ENCODE measurements at places on chromosomes 13 and 19.

DNA sequence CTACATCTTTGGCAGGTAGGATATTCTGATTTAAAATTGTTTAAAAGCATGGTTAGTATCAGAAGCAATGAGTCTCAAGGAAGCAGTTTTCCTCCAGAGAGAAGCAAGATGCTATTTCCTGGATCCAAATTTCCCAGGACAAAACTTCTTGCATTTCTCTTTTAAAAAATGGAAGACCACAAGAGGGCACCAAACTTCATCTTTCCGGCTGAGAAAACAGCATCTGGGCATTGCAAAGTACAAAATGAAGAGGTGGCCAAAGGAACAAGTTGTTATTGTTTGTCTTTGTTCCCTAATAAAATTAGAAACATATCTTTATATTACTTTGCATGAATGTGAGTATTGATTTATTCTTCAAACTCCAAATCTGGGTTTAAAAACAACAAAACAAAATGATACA lies 60.0 kb upstream of the LRCH1 start:
- DNase-seq, result peak; percentile 65

GRCh38 chr19:57812226-57812625 lies 2.5 kb downstream of the ZNF552 start:
- DNase-seq, result no peak

GRCh38 chr19:48836089-48837017 lies at the start of gene HSD17B14:
Gene HSD17B14, minus strand, starts transcription at chr19:48836491. Its CDS starts 80 bp downstream, at chr19:48836411.
- no peak for DNase-seq

- no peak for DNase-seq
Observed at GRCh38 chr13:26978081-26978860, 193.3 kb downstream of the USP12 start.

- no peak for DNase-seq
Observed at GRCh38 chr19:39937787-39938186, 3.4 kb upstream of the FCGBP start.

DNA sequence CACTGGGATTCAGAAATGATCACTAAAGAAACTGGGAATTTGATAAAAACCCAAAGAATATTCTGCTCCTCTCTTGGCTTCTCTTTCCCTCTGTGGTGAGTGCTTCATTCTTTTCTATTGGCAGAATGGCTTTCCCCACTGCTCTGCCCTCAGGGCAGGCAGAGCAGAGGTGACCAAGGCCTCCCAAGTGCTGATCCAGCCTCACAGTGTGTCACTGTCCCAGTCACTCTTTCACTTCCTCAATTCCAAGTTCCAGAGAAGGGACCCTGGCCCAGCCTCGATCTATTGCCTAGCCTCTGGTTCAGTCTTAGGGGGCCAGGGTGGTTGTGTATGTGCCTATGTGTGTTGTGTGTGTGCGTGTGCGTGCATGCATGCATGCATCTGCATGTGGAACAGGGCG lies 180.6 kb upstream of the TMTC4 start:
- no peak for DNase-seq

DNA sequence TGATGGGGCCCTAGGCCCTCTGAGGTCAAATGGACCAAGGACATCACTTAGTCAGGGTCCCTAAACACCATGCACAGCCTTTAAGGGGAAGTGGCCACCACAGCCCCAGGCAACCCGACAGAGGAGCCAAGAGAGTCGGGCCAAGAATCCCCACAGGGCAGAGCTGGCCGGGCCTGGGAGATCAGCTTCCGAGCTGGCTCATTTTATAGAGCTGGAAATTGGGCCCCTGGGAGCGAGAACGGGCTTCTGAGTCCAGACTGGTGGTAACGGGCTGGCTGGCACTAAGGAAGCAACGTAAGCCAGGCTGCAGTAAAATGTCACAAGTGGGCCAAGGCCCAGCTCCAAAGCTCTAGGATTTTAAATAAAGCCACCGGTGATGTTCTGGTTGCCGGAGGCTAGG lies 51.1 kb downstream of the HSPH1 start:
- DNase-seq, result no peak

DNA sequence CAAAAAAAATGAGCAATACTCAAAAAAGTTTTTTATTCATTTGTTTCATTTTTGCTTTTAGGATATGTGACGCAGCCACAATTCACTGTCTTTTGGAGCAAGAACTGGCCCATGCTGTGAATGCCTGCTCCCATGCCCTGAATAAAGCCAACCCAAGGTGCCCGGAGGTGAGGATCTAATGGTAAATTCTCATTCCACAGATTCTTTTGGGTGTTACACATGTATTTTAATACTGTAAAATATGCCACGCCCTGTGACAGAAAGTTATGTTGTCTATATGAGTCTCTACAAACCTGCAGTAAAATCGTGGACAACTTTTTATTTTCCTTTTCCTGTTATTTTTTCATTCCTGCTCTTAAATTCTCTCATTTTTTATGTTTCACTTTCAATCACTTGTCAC lies 57.5 kb upstream of the AKAP11 start:
- no peak for DNase-seq

DNA sequence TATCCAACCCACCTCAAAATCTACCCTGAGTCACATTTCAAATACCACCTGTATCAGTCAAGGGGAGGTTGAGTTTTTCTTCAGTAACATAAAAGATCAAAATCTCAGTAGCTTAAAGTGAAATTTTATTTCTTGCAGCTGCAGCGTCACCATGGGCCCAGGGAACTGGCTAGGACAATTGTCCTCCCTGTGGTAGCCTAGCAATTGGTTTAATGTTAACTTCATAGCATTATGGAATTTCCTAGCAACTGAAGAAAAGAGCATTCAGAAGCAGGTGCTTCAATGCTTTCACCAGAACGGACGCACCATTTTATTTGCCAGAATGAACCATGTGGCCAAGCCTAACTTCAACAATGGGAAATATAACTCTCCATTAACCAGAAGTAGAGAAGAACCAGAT lies 359.3 kb upstream of the TSHZ3 start:
- no peak for DNase-seq

- no peak for DNase-seq
Observed at GRCh38 chr13:101869553-101869952, 417.1 kb downstream of the ITGBL1 start.

DNA sequence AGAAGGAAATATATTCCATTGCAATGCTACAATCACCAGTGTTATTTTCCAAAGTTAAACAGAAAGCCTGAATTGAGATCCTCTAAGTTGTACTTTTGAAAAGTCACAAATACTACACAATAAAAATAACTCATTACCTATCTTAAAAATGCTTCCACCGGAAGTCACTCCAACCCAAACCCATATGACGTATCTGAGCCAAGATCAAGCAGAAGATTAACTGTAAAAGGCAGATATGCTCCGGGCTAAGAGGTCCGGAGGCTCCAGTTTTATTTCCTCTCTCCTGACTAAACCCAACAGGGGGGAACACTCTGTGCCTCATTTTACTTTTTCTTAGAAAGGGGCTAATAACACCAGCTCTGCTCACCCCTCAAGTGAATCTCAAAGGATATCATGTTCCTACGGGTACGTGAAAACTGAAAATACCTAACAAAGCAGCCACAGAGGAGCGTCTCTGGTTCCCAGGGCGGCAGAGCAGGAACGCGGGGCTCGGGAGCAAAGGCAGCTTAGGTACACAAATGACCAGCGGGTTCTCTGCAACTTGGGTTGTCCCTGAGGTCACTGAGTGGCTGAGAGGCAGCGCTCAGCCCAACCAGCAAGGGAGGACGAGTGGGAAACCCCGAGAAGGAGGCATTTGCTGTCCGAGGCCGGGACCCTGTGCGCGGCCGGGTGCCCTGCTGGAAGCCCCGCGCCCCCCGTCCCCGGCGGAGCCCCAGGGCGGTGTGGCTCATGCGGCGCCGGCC lies 750 bp downstream of the RAB20 start:
- no peak for DNase-seq

DNA sequence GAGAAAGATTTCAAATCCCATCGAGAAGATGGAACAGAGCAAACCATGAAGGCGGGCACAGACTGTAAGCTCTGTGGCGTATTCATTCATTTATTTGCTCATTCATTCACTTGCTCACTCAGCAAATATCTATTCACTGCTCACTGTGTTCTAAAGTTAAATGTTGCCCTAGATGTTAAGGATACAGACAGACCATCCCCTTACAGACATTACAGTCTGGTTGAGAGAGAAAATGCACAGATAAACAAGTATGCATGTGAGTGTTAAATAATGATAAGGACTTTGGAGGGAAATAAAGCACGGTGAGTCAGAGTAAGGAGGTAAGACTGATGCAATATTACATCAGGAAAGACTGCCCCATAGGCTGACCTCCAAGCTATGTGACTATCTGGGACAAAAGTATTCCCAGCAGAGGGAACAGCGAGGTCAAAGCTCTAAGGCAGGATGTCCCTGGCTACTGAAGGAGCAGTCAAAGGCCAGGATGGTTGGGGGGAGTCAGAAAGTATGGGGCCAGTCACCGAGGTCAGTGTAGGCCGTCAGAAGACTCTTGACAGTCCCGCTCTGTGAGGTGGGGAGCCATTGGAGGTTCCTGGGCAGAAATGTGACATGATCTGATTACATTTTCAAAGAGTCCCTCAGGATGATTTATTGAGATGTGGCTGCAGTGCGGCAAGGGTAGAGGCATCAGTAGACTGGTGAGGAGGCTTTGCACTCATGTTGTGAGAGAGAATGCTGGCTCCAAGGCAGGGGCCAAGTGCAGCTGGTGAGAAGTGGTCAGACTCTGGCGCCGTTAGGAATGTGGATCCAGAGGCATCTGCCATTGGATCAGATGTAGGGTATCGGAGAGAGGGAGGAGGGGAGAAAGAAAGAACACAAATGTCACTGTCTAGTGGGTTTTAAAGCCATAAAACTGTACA lies 37.9 kb downstream of the MBNL2 start:
- DNase-seq, result no peak

GRCh38 chr13:50449465-50449864 lies 394.0 kb downstream of the DLEU7 start:
- DNase-seq, result no peak

DNA sequence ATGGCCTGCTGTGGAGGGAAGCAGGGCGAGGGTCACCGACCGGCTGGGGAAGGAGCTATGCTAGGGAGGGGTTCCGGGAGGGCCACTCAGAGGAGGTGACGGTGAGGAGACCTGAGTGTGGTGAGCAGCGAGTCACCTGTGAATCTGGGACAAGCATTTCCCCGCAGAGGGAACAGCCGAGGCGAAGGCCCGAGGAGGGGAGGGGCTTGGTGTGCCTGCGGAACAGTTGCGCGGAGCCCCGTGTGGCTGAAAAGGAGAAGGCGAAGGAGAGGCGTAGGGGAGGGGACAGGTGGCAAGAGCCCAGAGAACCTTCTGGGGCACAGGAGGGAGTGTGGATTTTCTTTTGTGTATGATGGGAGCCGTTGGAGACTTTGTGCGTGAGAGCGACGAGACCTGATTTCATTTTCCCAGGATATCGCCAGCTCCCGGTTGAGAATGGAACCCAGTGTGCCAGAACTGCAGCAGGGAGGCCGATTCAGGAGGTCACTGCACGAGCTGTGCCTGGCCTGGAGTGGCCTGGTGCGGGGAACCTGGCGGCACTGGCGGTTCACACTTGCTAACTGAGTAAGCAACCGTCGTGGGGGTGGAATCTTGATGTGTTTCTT lies 117.7 kb upstream of the ZNF507 start:
- DNase-seq, result no peak

GRCh38 chr19:39428283-39429112 lies 7.3 kb downstream of the RPS16 start:
- DNase-seq, result no peak

DNA sequence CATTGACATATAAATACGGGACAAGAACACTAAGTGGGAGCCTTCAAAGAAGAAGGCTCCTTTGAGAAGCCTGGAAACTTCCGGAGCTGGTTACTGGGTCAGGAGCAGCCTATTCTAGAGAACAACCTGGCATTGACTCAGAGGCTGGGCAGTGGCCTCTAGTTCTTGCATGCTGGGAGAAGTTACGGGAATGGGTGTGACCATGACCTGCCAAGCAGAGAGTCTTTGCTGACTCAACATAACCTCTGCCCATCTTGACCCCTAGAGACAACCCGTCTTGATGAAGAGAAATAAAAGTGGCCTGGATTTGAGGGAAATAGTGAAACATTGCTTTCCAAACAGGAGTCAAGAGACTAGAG lies 21.0 kb downstream of the STARD13 start:
- no peak for DNase-seq

DNA sequence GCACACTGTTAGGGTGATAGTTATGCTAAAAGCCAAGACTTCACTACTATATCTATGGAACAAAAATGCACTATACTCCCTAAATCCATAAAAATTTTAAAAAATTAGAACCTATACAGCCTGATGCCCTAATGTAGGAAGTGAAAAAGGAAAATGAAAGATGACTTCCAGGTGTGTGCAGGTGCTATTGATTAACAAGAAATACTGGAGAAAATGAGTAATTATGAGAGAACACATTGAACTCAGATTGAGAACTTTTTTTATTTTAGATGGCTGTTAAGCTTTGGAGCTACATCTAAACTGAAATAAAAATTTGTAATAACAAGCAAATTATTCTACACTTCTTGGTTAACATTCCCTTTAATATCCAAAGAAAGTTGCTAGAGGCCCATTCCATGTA lies 1015.7 kb downstream of the PCDH9 start:
- DNase-seq, result no peak

GRCh38 chr19:37362733-37363132 lies 8.2 kb upstream of the ZNF527 start:
- DNase-seq, result no peak

All from hematopoietic multipotent progenitor cell (in vitro differentiated cells).